Right hindlimb (tissue), 1 donor: ENCODE measurements at places on chromosomes 1 and 21.

- no peak for DNase-seq
Observed at GRCh38 chr1:17923666-17924065, 168.5 kb downstream of the ACTL8 start.

DNA sequence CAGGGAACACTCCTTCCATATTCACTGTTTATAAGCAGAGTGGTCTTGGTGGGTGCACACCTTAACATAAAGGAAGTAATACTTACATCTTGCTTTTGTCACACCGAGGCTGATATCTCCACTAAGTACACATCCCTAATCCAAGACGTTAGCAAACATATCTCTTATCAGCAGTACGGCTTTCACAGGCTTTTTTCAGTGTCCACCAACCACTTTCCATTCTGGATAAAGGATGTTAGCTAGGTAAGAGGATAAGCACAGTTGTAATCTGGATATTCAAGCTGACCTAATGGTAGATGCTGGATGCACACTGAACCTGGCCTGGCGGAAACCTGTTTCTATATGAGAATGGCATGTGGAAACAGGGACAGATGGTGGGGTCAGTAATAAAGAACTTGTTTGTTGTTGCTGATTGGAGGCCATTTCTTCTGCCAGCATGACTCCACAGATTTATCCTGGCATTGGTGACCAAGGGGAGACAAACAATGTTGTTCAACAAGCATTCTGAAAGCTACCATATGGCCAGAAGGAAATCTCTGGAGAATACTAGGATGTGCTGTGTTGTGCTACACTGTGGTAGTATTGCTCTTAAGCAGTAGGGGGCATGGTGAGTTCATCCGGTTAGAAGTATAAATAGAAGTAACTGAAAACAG is 416.4 kb downstream of the PTBP2 start:
- DNase-seq: peak; percentile 25

DNA sequence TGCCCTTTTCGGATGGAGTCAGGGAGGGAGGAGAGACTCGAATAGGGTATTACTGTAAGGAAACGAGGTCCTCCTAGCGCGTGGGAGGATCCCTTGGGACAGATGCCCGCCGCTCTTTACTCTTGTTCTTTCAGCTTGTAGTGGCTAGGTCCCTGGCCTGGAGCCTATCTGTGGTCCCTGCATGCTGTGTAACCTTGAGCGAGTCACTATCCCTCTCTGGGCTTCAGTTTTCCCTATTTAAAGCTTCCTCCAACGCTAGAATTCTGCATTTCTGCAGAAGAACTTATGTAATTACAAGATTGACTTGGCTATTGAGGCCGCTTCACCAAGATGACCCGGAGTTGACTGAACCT is 744 bp downstream of the MIER1 start:
- no peak for DNase-seq

DNA sequence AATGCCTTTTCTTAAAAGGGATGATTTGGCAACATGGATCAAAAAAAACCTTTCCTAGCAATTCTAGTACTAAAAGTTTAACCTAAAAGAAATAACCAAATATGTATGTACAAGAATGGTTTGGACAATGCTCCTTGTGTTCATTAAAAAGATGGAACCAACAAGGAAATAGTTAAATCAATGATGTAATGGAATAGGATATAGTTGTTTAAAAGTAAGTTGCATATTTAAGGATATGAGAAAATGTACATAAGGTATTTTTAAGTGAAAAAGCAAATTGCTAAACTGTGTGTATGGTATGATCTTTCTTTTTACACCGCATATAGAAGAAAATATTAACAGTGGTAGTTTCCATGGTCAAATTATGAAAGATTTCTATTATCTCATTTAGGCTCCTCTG is 12.1 kb downstream of the SLC30A10 start:
- no peak for DNase-seq

- DNase-seq: no peak
Observed at GRCh38 chr1:89754518-89754917, 66.3 kb upstream of the LRRC8D start.

DNA sequence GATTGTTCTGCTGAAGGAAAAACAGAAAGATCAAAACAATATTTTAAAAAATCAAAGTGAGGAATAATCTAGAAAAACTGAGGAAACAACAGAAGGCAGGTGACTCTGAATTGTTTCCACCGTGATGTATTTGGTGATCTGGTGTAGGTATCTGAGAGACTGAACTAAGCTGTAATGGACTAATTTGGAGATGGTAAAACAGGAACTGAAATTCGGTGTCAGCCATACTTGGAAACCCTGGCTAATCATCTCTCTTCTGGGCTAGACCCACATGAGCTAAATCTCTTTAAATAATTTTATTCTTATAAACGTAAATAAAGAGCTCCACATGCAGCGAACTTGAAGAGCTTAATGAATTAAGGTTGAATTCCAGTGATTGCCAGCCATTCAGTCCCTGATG is 1226.1 kb downstream of the NCAM2 start:
- no peak for DNase-seq

GRCh38 chr1:89704014-89704413 is 71.1 kb downstream of the LRRC8C start:
- no peak for DNase-seq

DNA sequence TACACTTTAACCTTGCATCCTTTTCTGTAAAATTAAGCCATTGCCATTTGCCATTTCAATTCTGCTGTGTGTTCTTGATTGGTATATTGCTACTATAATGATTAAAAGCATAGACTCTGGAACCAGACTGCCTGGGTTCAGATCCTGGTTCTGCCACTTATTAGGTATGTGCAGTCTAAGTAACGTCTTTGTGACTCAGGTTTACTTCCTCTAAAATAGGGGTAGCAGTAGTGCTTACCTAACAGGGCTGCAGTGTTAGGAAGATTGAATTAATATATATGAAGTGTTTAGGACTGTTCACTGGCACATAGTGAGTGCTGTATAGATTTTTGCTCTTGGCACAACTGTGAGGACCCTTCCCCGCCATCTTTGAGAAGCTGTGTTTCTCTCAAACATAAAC is 4.4 kb downstream of the CDC42 start:
- no peak for DNase-seq

- DNase-seq: peak; percentile 64
Observed at GRCh38 chr21:37916310-37917051, at the start of gene KCNJ6. Gene KCNJ6 (minus strand): TSS chr21:37916457. CDS start chr21:37840682, 75,775 bp downstream.

GRCh38 chr21:25350056-25350455 is 257.2 kb downstream of the MRPL39 start:
- DNase-seq: no peak

DNA sequence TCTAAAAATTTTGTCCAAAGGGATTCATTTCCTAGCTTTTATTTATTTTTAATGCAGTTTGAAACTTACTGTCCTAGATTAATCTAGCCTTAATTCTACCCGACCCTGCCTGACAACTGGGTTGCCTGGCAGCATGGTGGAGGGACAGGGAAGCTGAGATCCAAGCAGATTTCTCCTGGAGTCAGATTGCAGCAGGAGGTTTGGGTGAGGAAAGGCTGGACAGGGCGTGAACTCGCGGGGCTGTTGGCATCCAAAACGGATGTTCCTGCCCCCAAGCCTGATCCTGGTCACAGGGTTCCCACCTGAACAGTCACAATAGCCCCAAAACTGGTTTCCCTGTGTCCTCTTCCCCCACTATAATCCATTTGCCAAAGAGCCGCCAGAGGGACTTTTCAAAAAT is 23.2 kb downstream of the TCEA3 start:
- DNase-seq: no peak

GRCh38 chr1:156497078-156497742 is 3.4 kb downstream of the MEF2D start:
- no peak for DNase-seq

GRCh38 chr1:53126495-53126894 is 15.9 kb downstream of the SLC1A7 start:
- no peak for DNase-seq

DNA sequence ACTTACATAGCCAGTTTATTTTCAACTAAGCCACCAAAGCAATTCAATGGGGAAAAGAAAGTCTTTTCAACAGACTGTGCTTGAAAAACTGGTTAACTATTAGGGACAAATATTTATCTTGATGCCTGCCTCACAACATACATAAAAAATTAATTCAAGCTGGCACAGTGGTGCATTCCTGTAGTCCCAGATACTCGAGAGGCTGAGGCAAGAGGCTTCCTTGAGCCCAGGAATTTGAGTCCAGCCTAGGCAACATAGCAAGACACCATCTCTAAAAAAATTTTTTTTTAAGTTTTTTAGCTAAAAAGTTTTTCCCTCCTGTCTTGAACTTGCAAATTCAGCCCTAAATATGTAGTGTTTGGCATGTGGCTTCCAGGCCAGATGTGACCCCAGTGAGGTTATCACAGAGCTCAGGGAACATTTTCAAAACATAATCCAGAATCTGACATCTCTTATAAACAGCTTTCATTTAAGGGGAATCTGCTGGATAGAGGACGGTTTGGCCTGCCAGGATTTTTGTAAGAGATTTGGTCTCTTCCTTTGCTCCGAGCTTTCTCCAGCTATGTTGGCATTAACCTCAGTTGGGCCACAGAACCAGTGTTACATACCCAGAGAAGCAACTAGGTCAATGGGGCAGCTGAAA is 46.4 kb downstream of the COL6A1 start:
- DNase-seq: peak; percentile 36

DNA sequence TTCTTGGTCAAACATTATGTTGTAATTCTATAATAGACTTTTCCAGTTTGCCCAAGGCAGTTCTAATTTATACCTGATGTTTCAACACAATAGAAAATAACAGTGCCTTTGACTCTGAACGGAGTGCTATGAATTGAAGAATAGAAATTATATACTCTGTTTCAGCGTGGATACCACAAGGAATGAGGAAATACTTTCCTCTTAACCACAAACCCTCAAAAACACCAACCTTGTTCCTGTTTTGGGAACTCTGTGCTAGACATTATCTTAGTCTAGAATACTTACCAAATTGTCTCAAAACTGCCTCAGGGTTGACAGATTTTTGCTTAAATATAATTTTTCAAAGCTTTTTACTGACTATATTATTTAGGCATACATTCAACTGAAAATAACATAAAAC is 1629.3 kb downstream of the MRPL39 start:
- no peak for DNase-seq

GRCh38 chr1:180612632-180613031 is 19.2 kb upstream of the XPR1 start:
- DNase-seq: no peak

- no peak for DNase-seq
Observed at GRCh38 chr1:116234429-116234828, 123.2 kb downstream of the MAB21L3 start.

GRCh38 chr1:116510361-116510760 is 60.5 kb downstream of the CD58 start:
- DNase-seq: no peak

GRCh38 chr1:147238053-147238902 is 4.2 kb upstream of the CHD1L start:
- no peak for DNase-seq

DNA sequence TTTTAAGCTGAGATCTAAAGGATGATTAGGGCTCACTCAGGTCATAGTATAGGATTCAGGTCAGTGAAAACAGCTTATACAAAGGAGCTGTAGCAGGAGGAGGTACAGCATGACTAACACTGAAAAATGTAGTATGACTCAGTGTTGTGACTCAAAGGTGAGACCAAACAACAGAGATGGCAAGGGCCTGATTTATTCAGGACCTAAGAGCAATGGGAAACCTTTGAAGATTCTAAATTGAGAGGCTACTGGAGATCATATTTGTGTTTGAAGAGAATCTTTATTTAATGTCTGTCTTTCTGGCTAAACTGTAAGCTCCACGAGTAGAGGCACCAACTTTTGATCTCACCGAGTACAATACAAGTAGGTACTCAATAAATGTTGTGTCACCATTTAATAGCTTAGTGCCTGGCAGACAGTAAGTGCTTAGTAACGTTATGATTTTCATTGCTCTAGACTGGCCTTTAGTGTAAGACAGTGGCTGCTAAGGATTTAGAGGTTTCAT is 43.5 kb downstream of the PRKAA2 start:
- DNase-seq: no peak

DNA sequence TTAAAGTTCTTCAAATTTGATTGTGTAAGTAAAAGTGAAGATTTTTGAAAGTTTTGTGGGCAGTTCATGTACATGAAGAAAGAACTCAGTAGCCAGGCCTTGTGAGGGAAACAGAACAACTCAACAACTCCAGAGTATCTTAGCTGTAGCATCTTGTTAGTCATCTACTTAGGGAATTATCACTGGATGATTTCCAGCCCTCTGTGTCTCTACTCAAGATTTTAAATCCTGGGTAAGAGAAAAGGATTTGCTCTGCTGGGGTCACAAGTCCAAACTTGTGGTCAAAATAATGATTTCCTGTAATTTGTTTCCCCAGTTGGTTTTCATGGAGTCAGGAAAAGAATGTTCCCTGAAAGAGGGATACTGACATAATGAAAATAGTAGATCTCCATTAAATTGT is 8.2 kb downstream of the OR10T2 start:
- no peak for DNase-seq

DNA sequence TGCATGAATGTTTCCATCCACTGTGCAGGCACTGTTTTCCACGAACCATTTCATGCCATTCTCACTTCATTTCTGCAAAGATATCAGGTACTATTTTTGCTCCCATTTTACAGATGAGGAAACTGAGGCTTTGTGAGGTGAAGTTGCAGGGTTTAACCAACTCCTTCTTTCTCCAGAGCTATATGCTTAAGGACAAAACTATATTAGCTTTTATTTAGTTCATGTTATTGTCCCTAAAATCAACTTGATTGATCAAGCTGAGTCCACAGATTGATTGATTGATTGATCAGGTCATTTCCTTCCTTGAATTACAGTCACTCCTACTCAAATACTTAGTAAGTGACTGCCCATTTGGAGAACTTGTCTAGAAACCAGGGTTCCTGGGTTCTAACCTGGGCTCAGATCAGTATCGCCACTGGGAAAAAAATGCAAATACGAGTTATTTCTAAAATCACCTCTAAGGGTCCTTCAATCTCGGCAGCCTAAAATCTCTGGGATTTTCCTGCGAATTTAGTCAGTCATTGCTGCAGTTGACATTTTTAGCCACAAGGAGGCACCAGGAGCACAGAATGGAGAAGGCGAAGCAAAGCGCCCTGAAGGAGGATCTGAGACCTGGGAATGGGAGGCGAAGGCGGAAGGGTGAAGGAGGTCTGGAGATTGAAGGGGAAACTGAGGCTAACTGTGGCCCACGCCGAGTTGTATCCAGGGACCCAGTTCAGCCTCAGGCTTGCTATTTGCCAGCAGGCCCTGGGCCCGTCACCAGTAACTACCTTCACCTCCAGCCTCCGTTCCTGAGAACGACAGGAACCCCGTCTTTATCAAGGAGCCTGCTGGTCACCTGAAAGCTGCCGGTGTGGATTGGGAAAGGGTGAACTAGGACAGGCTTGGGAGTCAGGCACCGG is 14.3 kb upstream of the MUL1 start:
- DNase-seq: peak; percentile 84

GRCh38 chr1:247487057-247487456 is 29.2 kb upstream of the OR2B11 start:
- peak; percentile 40 for DNase-seq

DNA sequence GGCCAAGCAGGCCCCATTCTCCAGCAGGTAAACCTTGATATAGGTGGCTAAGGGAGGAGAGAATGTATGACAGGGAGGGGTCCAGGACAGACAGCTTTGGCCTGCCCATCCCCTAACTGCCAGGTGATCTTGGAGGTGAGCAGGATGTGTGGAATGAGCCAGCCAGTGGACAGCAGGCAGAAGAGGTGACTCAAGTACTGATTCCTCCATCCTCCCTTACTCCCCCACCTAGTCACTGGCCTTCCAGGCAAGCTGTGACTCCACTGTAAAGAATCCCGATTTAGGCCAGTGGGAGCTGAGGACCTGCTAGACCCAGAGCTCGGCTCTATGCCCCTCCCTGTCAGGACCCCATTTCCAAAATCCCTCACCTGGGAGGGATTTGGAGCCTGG is 36.6 kb downstream of the RIMS3 start:
- DNase-seq: no peak

GRCh38 chr1:67708606-67709005 is 23.6 kb downstream of the GADD45A start:
- no peak for DNase-seq

GRCh38 chr1:171931752-171932151 is 90.5 kb downstream of the DNM3 start:
- DNase-seq: no peak
